ENCODE measurements at places on chromosomes 1 and 21.

- no peak for DNase-seq
These were observed 80.5 kb upstream of the RALGPS2 start for GRCh38 chr1:178644308-178645120.

GRCh38 chr1:234913278-234913649 lies 215.4 kb downstream of the TOMM20 start:
- DNase-seq, result no peak

GRCh38 chr1:235404190-235404589 lies 37.0 kb downstream of the TBCE start:
- DNase-seq, result no peak

DNA sequence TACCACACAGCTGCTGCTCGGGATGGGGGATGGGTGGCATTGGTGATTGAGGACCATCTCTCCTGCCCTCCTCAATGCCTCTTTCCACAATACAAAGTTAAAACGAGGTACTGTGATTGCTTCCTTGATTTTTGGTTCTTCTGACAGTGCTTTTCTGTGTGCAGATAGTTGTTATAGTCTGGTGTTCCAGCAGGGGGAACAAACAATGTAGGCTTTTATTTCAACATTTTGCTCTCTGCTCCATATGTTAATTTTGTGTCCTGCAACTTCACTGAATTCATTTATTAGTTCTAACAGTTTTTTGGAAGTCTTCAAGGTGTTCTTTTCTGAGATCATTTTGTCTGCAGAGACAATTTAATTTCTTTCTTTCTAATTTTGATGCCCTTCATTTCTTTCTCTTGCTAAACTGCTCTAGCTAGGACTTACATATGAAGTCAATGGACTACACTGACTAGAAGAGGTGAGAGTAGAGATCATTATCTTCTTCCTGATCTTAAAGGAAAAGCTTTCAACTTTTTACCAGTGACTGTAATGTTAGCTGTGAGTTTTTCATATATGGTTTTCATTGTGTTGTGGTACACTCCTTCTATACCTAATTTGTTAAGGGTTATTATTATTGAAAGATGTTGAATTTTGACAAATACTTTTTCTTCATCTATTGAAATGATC lies 45.4 kb downstream of the TNFSF18 start:
- no peak for DNase-seq

DNA sequence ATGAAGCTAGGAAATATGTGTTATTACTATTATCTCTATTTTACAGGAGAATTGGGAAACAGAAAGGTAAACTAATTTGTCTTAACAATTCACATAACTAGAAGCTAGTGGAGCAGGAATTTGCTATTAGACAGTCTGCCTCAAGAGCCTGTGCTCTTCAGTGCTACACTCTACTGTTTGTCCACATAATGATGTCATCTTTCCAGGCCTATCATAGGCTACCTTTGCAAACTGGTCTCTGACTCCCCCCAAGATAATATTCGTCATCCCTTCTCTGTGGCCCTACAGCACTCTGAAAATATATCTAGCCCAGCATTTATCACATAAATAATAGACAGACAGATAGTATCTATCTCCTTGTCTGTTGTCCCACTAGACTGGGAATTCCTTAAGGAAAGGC lies 34.1 kb downstream of the TRIT1 start:
- DNase-seq, result no peak

GRCh38 chr1:165425621-165426020 lies 19.3 kb downstream of the RXRG start:
- DNase-seq, result no peak

GRCh38 chr1:110068646-110069403 lies 1.6 kb downstream of the ALX3 start:
- no peak for DNase-seq

- DNase-seq, result no peak
These were observed 35.5 kb upstream of the LRRC52 start for GRCh38 chr1:165508291-165508690.

DNA sequence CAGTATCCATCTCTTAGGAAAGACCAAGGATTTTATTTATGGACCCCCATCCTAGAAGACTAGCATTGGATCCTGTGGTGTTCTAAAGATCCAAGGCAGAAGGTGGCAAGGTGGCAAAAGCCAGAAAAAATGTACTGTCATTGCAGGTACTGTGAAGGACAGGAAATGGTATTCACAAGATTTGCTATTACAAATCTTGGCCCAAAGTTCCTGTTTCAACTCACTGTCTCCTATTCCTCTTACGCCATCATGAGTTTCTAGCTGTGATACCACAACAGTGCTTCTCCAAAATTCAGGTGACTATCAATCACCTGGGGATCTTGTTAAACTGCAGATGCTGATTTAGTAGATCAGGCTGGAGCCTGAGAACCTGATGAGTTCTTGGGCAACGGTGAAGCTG lies 21.4 kb downstream of the ACP6 start:
- no peak for DNase-seq

DNA sequence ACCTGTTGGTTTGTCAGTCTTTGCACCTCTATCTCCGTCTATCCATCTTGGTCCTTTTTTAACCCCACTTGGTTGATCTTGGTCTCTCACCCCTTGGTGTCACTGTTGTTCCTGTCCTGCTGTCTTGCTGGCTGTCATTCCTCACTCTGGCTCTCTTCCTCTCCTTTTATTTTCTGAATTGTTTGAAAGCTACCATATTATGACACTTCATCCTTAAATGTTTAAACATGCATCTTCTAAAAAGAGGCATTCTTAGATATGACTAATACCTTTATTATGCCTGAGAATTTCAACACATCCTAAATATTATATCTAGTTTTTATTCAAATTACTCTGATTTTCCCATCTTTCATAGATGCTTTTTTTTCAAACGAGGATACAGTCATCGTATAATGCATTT lies 37.0 kb downstream of the BACH1 start:
- DNase-seq, result no peak

DNA sequence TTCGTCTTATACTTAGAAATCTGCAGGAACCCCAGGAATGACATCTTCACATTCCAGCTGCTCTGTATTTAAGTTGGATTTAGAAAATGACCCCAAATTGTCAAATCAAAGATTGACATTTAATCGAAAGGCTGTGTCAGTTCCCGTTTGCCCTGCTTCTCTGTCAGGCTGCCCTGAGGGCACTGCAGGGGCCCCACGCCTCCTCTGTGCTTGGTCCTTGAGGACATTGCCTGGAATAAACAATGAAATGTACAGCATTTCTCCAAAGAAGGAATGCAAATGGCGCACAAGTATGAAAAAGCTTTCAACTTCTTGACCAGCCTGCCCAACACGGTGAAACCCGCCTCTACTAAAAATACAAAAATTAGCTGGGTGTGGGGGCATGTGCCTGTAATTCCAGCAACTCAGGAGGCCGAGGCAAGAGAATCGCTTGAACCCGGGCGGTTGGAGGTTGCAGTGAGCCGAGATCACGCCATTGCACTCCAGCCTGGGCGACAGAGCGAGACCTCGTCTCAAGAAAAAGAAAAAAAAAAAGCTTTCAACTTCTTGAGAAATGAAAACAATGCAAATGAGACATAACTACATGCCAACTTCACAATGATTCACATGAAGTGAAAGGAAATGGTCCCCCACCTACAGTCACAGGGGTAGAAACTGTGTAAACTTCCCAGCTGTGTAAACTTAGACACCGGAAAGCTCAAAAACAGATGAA lies 3.0 kb downstream of the TMPRSS3 start:
- no peak for DNase-seq

- DNase-seq, result no peak
These were observed 25.1 kb downstream of the TIAM1 start for GRCh38 chr21:31318971-31319370.

- DNase-seq, result no peak
These were observed 84.4 kb upstream of the RAB4A start for GRCh38 chr1:229186373-229187056.

- DNase-seq, result no peak
These were observed 34.2 kb downstream of the L1TD1 start for GRCh38 chr1:62228883-62229187.
